ENCODE measurements at places on chromosomes 7 and 10.

DNA sequence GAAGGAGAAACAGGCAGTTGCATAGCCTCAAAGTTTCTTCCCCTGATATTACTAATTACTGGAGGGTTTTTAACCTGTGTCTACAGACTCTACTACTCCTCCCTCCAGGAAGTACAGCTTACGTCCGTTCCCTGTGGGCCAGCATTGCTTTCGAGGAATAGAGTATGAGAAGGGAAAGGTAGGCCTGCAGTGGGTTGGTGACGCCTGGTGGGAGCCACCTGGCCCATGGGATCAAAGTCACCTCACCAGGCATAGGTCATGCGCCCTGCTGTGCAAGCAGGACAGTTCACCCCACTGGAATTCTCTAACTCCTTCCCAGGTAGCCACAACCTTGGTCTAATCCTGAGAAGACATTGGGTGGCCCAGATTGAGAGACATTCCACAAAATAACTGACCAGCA, 29.8 kb downstream of the LMTK2 start:
- no peak overlapping the region for H3K27ac ChIP-seq
- DNase-seq = no peak
- no peak overlapping the region for H3K4me3 ChIP-seq
- peaks cover 2% of the 10 kb centered on the region for H3K27me3 ChIP-seq
- peaks cover 50% of the 10 kb centered on the region for H3K4me1 ChIP-seq

- no peak for DNase-seq
- no peak overlapping the region for H3K27ac ChIP-seq
- H3K36me3 ChIP-seq = peaks cover 48% of the 10 kb centered on the region
- H3K4me1 ChIP-seq = peaks cover 7% of the 10 kb centered on the region
- no peak overlapping the region for H3K4me3 ChIP-seq
Measured at GRCh38 chr10:87072449-87072848, 22.2 kb downstream of the GLUD1 start.

- peaks cover 34% of the 10 kb centered on the region for H3K27me3 ChIP-seq
- no peak overlapping the region for H3K27ac ChIP-seq
- no peaks in the 10 kb centered on the region for H3K36me3 ChIP-seq
- no peak overlapping the region for H3K4me3 ChIP-seq
- DNase-seq = no peak
Measured at GRCh38 chr10:24213881-24214280, 4.9 kb downstream of the KIAA1217 start.

DNA sequence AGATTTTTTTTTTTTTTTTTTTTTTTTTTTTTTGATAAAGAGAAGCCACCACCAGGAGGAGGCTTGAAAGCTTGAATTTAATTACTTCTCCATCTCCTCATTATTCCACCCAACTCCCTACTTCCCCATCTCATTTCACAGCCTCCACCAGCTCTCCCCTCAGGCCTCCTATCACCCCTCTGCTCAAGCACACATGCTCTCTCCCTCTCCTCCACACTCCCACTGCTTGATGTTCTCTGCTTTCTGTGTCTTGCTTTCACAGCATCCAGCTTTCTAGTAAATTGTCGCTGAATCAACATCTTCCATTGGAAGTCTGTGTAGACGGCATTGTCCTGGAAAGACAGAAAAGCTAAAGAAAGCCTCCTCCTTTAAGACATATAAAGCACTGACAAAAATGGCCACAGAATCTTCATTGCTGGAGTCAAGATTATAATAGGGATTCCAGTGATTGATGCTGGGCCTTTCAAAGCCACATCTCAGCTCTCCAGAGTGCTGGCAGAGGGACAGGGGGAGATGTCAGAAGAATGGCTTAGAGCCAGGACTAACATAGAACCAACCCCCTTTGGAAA, 58.3 kb downstream of the DOCK4 start:
- no peak overlapping the region for H3K4me3 ChIP-seq
- peaks cover 11% of the 10 kb centered on the region for H3K27me3 ChIP-seq
- H3K36me3 ChIP-seq = no peaks in the 10 kb centered on the region
- DNase-seq = no peak
- H3K27ac ChIP-seq = no peak overlapping the region
- H3K4me1 ChIP-seq = no peaks in the 10 kb centered on the region

DNA sequence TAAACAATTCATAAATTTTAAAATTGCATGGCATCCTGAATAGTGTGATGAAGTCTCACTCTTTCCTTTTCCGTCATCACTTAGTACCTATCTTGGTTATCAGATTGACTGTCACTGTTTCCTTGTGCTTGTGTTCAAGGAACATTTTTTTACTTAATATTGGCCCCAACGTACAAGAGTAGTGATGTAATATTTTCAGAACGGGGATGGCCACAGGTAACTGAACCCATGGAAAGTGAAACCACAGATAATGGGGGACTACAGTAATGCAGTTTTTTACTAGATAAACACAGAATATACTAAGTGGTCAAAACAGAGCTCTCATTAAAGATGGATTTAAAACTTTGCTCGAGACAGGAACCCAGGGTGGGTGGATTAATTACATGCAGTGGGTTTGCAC, 85.4 kb downstream of the MACC1 start:
- no peaks in the 10 kb centered on the region for H3K27me3 ChIP-seq
- peaks cover 3% of the 10 kb centered on the region for H3K4me1 ChIP-seq
- no peak overlapping the region for H3K27ac ChIP-seq
- no peak for DNase-seq
- H3K36me3 ChIP-seq = no peaks in the 10 kb centered on the region

DNA sequence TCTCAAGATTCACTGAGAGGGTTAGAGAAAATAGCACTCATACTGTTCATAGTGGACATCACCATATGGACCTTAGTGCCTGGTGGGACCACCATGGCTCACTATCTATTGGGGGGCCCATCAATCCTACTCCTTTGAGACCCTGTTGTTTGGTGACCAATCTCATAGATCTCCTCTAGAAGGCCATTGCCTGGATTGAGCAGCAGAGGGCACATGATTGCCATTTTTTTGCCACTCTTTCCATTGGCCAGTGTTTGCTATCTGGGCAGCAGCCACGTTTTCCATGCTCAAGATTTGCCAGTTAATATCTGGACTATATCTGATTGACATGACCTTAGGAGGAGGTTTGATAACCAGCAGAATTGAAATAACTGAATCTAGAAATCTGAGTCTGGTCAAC, 244.5 kb downstream of the ITGB1 start:
- no peaks in the 10 kb centered on the region for H3K27me3 ChIP-seq
- no peak overlapping the region for H3K27ac ChIP-seq
- H3K4me3 ChIP-seq = no peak overlapping the region
- H3K4me1 ChIP-seq = no peaks in the 10 kb centered on the region

- H3K27ac ChIP-seq = no peak overlapping the region
- H3K36me3 ChIP-seq = no peaks in the 10 kb centered on the region
- H3K27me3 ChIP-seq = peaks cover 6% of the 10 kb centered on the region
- H3K4me1 ChIP-seq = peaks cover 26% of the 10 kb centered on the region
- no peak overlapping the region for H3K4me3 ChIP-seq
Measured at GRCh38 chr7:23970193-23970592, 260.2 kb downstream of the STK31 start.

GRCh38 chr10:15335508-15335907, 35.6 kb downstream of the FAM171A1 start:
- H3K4me1 ChIP-seq = no peaks in the 10 kb centered on the region
- H3K27me3 ChIP-seq = peaks cover 3% of the 10 kb centered on the region
- H3K36me3 ChIP-seq = no peaks in the 10 kb centered on the region
- no peak overlapping the region for H3K4me3 ChIP-seq
- H3K27ac ChIP-seq = no peak overlapping the region
- no peak for DNase-seq

- peaks cover 6% of the 10 kb centered on the region for H3K27me3 ChIP-seq
- H3K4me1 ChIP-seq = peaks cover 5% of the 10 kb centered on the region
- no peak for DNase-seq
- no peak overlapping the region for H3K27ac ChIP-seq
Measured at GRCh38 chr10:95741807-95742467, 14.0 kb upstream of the ENTPD1 start.

DNA sequence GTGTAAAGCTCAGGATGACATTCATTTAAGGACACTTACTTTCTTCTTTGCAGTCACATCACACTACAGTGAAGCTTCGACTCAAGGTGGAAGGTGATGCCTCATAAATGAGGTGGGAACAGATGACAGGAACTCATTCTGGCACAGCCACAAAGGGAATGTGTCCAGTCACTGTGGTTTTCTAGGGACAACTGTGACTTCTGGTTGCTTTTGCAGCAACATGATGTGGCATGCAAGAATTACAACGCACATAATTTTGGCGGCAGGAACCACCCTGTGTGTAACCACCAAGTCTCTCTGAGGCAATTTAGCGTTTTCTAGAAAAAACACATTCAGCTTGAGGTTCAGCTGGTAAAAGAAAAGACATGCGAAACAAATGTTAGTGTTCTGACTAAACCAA, 32.0 kb upstream of the FERD3L start:
- no peak overlapping the region for H3K27ac ChIP-seq
- no peaks in the 10 kb centered on the region for H3K4me1 ChIP-seq
- DNase-seq = no peak
- no peak overlapping the region for H3K4me3 ChIP-seq

- peaks cover 14% of the 10 kb centered on the region for H3K27me3 ChIP-seq
- H3K27ac ChIP-seq = no peak overlapping the region
- H3K4me3 ChIP-seq = no peak overlapping the region
Measured at GRCh38 chr10:77377034-77377433, 260.6 kb downstream of the KCNMA1 start.

- H3K4me1 ChIP-seq = peaks cover 60% of the 10 kb centered on the region
- no peak for DNase-seq
- H3K27me3 ChIP-seq = no peaks in the 10 kb centered on the region
- peaks cover 51% of the 10 kb centered on the region for H3K36me3 ChIP-seq
- peak overlapping the region; percentile 9 for H3K27ac ChIP-seq
Measured at GRCh38 chr7:127905491-127906330, 125.5 kb downstream of the LRRC4 start.

GRCh38 chr10:92990615-92991014, 70.0 kb upstream of the CYP26C1 start:
- peak overlapping the region; percentile 36 for H3K27ac ChIP-seq
- no peaks in the 10 kb centered on the region for H3K36me3 ChIP-seq
- no peak overlapping the region for H3K4me3 ChIP-seq
- peaks cover 29% of the 10 kb centered on the region for H3K4me1 ChIP-seq
- DNase-seq = peak; percentile 15

DNA sequence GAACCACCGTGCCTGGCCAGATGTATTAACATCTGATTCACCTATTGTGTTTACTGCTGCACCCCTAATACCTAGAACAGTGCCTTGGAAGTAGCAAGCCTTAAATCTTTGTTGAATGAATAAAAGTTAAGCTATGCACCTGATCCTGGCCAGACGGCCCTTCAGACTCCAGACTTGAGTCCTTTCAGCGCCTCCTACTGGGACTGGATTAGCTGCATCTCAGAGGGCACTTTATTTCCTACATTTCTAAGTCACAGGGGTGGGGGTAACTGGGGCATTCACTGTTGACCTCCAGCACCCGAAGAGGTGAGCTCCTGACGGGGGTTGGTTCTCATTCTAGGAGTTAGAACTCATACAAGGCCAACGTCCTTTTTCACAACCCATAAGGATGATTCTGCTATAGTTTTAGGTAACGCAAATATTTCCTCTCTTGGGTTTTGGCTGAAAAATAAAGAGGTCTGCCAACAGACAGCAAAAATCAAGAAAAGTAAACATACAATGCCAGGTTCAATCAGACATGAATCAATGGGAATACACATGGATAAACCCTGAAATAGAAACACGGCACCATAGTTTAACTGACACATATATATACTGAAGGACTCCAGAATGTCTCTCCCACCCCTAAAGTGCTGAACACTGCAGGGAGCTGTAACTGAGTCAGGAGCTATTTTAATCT, 48.0 kb upstream of the DLG5 start:
- H3K4me3 ChIP-seq = no peak overlapping the region
- H3K27me3 ChIP-seq = no peaks in the 10 kb centered on the region
- peaks cover 13% of the 10 kb centered on the region for H3K4me1 ChIP-seq
- H3K36me3 ChIP-seq = peaks cover 25% of the 10 kb centered on the region

DNA sequence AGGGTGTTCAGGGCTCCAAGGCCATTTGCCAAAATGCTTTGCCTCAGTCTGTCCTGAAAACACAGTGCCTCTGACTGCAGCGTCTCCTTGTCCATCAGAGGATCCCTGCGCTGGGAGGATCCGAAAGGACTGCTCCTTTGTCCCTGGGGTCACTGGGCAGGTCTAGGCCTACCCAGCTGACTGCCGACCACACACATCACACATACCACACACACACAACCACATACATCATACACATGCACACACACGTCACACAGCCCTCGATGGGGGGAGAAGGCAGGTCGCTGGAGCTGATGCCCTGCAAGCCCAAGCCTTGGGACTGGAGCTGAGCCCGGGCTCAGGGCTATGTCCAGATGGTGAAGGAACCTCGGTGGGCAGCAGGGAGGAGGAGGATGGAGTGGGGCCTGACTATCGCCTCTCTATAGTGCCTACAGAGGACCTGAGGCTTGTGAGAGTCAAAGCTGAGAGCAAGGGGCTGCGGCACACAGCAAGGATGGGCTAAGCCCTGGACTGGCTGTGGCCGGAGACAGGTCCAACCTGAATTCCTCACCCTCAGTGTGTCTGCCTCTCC, 29.1 kb downstream of the GPRIN2 start:
- H3K36me3 ChIP-seq = no peaks in the 10 kb centered on the region
- H3K4me1 ChIP-seq = no peaks in the 10 kb centered on the region

- no peaks in the 10 kb centered on the region for H3K4me1 ChIP-seq
- DNase-seq = no peak
- no peak overlapping the region for H3K4me3 ChIP-seq
- H3K36me3 ChIP-seq = no peaks in the 10 kb centered on the region
Measured at GRCh38 chr10:64271983-64272382, 750.8 kb downstream of the REEP3 start.

GRCh38 chr7:12653518-12653917, 33.9 kb upstream of the ARL4A start:
- H3K27me3 ChIP-seq = no peaks in the 10 kb centered on the region
- DNase-seq = no peak
- no peaks in the 10 kb centered on the region for H3K36me3 ChIP-seq
- no peak overlapping the region for H3K27ac ChIP-seq
- no peak overlapping the region for H3K4me3 ChIP-seq

GRCh38 chr7:132766660-132767059, 190.4 kb upstream of the PLXNA4 start:
- peaks cover 4% of the 10 kb centered on the region for H3K36me3 ChIP-seq
- no peak overlapping the region for H3K27ac ChIP-seq
- H3K4me3 ChIP-seq = no peak overlapping the region
- no peak for DNase-seq
- H3K27me3 ChIP-seq = no peaks in the 10 kb centered on the region

- no peaks in the 10 kb centered on the region for H3K27me3 ChIP-seq
- no peak overlapping the region for H3K4me3 ChIP-seq
- DNase-seq = no peak
- no peak overlapping the region for H3K27ac ChIP-seq
Measured at GRCh38 chr10:102313221-102313896, 68.0 kb downstream of the GBF1 start.

DNA sequence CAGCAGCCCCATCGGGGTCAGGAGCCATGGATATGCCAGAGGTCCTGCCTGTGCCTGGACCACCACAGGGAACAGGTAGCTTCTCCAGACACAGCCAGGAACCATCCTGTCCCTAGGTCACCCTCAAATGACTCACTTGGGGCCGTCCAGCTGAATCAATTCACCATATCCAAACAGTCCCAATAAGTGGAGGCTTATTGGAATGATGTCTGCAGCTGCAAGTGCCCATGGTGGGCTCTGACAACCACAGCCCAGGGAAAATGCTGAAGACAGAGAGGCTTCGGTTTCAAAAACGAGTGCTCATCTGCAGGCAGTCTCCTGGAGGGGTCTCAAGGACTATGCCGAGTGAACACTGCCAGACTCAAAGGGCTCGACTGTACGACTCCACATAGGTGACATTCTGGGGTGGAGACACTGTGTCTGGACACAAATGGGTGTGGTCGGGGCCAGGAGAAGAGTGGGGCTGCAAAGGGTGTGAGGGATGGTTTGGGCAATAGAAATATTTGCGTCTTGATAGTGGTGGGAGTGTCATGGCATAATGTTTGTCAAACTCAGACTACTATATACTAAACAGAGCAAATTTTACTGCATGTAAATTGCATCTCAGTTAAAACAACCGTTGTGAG, 204.8 kb downstream of the TNS3 start:
- no peak overlapping the region for H3K4me3 ChIP-seq
- H3K4me1 ChIP-seq = peaks cover 3% of the 10 kb centered on the region
- H3K27ac ChIP-seq = no peak overlapping the region
- no peak for DNase-seq

Data from activated naive CD8-positive, alpha-beta T cell treated with anti-CD3 and anti-CD28 coated beads, Interleukin-2, amount 50 U/mL, for 24 hours (primary cell).